Coronary artery (tissue), 2 donors: ENCODE measurements at places on chromosomes 11 and 22.

GRCh38 chr22:20295262-20296064, 24.4 kb downstream of the DGCR6L start:
- no peak for DNase-seq

- DNase-seq = no peak
Observed at GRCh38 chr11:84922212-84922805, 704.8 kb downstream of the DLG2 start.

- peak; percentile 43 for DNase-seq
Observed at GRCh38 chr11:44624761-44625221, 59.3 kb downstream of the CD82 start.

DNA sequence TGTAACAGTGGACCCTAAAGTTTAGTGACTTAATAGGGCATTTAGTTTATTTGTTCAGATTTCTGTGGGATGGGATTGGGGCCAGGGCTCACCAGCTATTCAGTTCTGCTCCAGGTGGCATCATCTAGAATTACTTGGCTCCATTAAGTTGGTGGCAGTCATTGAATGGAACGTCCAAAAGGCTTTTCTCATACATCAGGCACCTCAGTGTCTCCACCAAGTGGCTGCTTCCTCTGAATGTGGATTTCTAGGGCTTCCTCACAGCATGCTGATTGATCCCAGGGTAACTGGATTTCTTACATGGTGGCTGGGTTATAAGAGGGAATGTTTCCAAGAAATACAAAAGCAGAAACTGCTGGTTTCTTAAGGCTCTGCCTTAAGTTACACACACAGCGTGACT, 34.7 kb downstream of the USP47 start:
- no peak for DNase-seq

GRCh38 chr11:86041975-86042378, 26.9 kb downstream of the PICALM start:
- no peak for DNase-seq

GRCh38 chr11:120182790-120183491, 27.9 kb upstream of the OAF start:
- peak; percentile 67 for DNase-seq

DNA sequence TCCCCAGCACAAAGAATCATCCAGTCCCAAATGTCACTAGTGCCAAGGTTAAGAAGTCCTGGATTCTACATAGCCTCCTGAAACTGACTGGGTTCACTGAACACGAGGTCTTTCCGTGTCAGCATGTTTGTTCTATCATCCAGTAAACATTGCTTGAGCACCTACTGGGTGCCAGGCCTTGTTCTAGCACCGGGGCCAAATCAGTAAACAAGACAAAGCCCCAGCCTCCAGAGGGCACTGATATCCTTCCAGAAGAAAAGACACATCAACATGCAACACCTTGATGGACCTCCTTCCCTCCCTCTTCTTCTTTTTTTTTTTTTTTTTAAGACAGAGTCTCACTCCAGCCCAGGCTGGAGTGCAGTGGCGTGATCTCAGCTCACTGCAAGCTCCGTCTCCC, 26.9 kb downstream of the TPST2 start:
- no peak for DNase-seq

GRCh38 chr22:36765943-36766450, 9.9 kb downstream of the IFT27 start:
- DNase-seq = peak; percentile 5

DNA sequence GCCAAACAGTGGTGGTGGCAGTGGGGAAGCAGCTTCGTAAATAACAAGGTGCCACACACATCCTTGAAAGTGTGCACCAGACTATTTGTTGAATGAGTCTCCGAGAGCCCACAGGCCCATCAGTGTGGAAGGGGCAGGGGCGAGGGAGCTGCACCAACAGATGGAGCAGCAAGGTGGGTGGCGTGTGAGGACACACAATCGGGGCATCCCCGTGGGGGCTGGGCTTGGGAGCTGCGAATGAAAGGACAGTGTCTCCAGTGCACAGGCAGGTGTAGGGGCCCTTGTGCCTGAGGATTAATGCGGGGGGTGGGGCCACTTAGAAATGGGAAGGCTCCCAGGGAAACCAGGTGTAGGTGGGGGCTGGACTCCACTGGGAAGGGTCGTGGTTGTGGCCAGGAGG, 2.8 kb downstream of the NRXN2 start:
- DNase-seq = no peak

GRCh38 chr11:117980280-117980679, 5.9 kb upstream of the IL10RA start:
- DNase-seq = no peak

DNA sequence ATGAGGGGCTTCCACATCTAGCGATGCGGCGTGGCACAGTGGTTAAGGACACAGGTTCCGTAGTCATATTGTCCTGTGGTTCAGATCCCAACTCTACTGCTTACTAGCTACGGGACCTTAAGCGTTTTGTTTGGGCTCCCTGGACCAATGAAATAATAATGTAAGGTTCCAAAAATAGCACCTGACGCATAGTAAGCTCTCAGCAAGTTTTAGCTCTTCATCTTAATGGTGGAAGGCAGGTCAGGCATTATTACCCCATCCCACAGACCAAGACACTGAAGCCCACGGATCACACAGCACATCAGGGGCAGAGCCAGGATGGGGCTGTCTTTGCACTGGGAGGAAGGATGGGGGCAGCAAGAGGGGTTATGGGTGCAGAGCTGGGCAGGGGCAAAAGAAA, 13.0 kb downstream of the DNAJB13 start:
- no peak for DNase-seq

DNA sequence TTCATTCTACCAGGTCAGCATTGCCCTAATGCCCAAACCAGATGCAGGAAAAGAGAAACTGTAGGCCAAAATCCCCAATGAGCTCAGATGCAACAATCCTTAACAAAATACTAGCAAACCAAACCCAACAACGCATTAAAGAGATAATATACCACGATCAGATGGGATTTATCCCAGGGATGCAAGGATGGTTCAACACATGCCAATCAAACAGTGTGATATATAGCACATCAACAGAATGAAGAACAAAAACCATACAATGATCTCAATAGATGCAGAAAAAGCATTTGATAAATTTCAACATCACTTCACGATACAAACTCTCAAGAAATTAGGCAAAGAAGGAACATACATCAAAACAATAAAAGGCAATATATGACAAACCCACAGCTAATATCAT, 45.0 kb downstream of the IMMP1L start:
- no peak for DNase-seq

- no peak for DNase-seq
Observed at GRCh38 chr11:8726395-8726794, 43.8 kb downstream of the RPL27A start.

DNA sequence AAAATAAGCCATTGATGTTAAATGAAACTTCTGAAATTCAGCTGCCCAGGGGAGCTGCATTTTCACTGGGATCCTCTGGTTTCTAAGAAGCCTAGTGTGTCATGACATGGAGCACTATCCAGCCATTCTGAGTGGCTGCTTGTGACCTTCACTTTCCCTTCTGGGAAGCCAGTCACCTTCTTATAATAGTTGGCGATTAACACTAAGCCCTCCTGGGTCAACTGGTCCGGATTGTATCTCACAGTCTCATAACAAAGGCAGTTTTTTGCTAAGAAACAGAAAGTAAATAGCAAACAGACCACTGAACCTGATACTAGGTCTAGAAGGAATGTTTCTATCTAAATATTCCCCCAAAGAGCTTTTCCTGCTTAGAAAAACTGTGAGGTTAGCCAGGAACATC, 7.9 kb downstream of the CSRP3 start:
- DNase-seq = no peak

GRCh38 chr11:2328021-2328420, 26.2 kb downstream of the TSPAN32 start:
- DNase-seq = no peak

DNA sequence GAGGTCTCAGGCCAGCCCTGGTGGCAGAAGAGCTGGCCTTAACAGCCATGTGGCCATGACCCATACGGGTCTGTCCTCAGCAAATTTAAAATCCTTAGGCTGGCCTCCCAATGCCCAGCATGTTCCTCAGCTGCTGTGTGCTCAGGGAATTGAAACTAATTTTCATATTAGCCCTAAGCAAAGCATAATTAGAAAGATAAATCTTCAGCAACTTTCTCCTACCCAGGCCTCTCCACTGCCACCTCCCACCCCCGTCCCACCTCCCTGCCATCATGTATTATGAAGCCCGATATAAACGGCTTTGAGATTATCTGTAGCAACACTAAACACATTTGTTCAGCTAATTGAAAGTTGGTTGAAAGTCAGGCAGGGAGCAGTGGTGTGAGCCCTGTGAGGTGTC, 178.8 kb upstream of the NTM start:
- no peak for DNase-seq

DNA sequence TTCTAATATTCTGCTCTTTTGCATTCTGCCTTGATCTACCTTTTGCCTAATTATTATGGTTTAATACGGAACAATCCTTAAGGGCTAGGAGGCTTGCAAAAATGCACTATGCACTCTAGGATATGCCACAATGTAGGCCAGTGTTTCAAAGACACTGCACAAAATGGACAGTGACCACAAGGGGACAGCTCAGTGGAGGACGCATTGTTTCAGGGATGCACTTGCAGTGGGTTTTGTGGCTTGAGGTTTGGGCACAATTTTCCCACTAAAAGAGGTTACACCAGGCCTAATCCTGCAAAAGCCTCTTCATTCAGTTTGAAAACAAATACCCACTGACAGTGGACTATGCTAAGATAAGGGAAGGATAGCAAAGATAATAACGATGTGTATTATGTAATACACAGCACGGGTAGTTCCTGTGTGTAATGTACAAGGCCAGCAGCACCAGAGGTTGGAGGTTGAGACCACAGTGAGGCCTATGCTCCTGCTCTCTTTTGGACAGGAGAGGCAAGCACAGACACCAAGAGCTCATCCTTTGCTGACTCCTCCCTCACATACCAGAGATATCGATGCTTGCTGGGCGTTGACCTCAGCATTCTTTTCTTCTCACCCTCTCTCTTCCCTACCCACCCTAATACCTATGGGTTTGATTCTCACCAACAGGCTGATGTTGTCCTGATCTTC, 12.7 kb downstream of the MAP6 start:
- no peak for DNase-seq

- peak; percentile 76 for DNase-seq
Observed at GRCh38 chr22:28883917-28884746, 760 bp downstream of the ZNRF3 start.

DNA sequence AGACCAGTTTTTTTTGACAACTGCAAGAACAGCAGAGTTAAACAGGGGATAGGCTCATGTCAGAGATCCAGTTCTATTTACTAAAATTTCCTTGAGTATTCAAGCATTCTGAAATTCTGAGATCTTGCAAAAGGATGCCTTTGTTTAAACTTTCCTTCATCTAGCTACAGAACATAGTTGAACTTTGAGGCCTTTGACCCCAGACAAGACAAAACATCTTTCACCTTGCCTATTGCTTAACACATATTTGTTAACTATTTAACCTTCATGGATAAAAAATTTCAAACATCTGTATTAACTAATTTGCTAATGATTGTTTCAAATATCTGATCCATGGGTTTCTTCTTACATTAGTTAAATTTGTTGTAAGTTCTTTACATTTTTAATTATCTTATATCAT, 38.2 kb downstream of the GLYATL1 start:
- DNase-seq = no peak

DNA sequence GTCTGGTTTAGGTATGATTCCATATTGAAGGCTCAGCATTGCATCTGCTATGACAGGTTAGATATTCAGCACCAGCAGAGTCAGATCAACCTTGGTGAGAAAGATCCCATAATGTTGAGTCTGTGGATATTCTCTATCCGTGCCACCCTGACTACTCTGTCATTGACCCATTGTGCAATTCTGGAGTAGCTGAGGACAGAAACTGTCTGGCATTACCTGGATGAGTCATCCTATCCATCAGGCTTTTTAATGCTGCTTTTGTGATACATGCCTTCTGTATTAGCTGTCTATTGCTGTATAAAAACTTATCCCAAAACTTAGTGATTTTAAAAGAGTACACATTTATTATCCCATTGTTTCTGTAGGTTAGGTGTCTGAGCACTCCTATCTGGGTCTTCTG, 189.1 kb upstream of the FAT3 start:
- no peak for DNase-seq

DNA sequence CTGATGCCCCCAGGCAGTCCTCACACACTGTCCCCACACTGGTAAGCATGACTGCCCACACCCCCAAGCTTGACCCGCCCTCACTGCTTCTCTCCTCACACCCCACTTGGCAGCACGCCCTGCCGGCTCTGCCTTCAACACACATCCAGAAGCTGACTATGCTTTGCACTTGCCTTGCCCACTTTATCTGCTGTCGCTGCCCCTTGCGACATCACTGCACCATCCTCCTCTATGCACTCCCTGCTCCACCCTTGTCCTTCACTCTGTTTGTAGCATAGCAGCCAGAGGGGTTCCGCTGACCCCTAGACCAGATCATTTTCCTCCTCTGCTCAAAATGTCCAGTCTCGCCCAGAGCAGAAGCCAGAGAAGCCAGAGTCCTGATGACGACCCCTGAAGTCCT, 25.3 kb upstream of the SLC25A1 start:
- no peak for DNase-seq

- no peak for DNase-seq
Observed at GRCh38 chr11:85672105-85672902, 7.4 kb upstream of the CREBZF start.

DNA sequence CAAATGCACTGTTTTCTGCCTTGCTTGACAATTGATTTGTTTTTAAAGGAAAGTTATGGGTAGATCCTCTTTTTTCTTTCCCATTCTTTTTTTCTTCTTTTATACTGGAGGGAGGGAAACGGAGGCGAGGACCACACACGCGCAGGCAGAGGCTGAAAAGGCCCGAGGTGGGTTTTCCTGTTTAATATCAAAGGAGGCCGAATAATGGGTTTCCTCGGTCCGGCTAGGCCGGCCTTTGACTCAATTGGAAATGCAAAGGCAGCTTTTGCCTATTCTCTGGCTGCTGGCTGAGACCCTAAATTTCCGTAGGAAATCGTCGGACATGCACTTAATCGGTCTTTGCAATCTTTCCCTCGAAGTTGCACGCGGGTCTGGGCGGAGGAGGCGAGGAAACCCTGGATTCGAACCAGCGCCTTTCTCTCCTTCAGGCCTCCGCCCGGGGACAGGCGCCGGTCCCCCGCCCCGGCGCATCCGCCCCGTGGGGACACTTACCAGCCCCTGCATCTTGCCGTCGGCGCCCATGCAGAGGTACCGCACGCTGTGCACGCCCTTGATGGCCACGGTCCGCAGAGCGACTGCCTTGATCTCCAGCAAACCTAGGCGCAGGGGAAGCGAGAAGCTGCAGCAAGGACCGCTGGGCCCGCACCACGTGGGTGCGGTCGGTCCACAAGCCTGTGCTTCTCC, 911 bp downstream of the FGF19 start:
- DNase-seq = no peak
